ENCODE measurements at places on chromosomes 4 and X.

- DNase-seq, result no peak
These were observed 303.7 kb downstream of the ARHGAP24 start for GRCh38 chr4:85778632-85779131.

DNA sequence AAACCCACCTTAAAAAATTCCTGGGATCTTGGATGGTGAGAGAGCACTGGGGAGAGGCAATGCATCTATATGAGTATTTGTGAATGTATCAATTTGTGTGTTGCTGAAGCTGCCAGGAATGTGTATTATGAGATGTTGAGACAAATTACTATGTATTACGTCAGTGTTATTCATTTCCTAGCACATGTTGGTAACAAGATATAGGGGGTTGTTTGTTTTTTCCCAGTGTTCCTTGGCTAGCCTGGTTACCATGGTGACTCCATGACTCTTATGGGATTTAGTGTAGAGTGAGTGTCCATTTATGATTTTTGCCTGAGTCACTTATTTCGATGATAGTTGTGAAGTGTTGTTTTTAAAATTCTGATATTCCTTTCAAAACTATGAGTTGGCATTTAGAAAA lies 65.6 kb downstream of the RAB40A start:
- no peak for DNase-seq

- no peak for DNase-seq
These were observed 301.1 kb downstream of the FRMPD4 start for GRCh38 chrX:12439416-12439815.

DNA sequence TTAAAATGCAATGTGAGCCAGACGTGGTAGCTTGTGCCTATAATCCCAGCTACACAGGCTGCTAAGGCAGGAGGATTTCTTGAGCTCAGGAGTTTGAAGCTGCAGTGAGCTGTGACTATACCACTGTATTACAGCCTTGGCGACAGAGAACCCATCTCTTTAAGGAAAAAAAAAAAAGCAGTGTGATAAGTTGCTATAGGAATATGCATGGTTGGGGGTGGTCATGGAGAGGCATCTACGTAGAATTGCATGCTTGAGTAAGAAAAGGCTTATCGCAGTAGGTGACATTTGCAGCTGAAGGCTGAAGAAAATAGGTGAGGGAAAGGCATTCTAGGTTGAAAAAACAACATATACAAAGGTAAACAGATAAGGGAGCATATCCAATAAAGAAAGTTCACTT lies 4.1 kb downstream of the DIAPH2 start:
- DNase-seq, result no peak

DNA sequence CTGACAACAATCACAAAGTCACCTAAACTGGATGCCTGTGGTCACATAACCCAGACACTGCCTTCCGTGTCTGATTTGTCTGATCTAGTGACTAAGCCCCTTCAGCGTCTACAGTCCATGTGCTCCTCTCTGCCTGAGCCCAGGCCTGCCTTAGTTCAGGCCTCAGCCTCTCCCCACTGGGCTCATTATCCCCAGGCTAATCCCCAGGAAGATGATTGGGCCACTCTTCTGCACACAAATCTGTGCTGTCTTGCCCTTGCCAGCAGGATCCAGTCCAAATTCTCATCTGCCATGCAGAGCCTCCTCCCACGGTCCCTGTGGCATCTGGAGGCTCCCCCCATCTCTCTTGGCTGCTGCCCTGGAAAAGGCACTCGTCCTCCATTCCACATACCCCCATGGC lies 96.5 kb downstream of the SLC2A9 start:
- DNase-seq, result no peak

DNA sequence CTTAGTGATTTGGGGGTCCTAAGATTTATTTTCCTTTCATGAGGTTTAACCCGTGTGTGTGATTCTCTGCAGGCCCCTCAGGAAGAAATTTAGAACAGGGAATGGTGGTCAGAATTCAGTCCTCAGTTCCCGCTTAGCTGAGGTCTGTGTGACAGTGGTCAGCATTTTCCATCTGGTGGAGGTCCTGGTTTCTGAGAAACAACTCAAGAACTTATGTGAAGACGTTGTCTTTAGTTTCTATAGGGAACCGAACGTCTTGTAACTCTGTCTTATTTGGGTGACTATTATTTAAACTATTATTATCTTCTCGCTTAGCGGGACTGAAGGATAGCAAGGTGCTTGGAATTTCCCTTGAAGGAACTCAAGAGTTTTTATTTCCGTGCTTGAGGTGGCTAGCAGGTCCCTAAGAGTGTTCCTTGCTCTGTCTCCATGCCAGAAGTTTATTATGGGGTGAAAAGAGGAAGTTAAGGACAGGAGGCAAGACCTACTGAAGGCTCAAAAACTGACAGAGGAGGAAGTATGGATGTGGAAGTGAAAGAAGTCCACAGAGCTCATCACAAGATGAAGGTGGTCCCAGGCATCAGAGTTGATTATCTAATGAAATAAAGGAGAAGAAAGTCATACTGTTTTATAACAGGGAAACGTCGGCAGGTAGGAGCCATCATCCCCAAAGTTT lies 9.4 kb downstream of the MGST2 start:
- no peak for DNase-seq

DNA sequence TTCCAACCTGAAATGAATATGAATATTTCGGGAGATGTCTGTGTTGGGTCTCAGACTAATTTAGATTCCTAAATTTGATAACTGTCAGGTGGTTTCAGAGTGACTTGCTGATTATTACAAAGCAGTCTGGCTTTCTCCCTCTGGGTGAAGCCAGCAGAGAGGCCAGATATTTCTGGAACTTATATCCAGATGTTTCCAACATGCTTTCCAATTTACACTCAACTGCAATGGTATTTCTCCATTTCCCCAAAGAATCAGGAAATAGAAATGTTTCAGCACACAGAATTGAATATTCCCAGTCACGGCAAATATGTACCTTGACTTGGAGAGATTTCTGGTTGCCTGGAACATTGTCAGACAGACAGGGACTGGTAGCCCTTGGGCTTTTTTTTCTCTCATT lies 48.5 kb upstream of the EGFL6 start:
- DNase-seq, result no peak

DNA sequence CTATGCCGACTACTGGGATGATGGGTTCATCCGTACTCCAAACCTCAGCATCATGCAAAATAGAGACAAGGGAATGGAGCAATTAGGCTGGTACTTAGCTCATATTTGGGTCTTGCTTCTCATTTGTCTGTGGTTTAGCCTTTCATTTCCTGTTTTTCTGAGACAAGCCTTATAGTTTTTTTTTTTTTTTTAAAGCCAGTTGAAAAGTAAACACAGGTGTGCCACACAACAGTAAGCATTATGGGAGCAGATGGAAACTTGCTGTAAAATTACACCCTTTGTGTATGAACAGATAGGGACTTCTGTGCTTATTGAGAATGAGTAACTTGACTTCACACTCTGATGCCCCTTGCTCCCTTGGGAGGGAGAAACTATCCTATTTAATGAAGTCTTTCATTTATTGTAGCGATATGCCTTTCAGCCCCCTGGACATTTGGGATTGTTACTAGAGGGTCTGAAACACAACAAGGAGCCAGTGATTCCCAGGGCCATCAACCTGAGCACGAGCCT lies 13.7 kb downstream of the RASSF6 start:
- no peak for DNase-seq

DNA sequence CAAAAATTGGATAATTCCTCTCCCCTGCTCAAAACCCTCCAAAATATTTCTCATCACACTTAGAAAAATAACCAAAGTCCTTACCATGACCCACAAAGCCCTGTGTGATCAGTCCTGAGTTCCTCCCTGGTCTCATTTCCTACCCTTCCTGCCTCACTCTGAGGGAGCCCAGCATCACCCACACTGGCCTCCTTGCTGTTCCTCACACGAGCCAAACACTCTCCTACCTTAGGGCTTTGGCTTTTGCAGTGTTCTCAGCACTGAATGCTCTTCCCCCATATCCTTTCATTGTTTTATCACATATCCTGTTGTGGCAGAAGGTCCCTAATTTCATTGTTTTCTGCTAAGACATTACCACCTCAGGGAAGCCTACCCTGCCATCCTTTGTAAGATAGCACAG lies 12.2 kb downstream of the MGAT4D start:
- no peak for DNase-seq

DNA sequence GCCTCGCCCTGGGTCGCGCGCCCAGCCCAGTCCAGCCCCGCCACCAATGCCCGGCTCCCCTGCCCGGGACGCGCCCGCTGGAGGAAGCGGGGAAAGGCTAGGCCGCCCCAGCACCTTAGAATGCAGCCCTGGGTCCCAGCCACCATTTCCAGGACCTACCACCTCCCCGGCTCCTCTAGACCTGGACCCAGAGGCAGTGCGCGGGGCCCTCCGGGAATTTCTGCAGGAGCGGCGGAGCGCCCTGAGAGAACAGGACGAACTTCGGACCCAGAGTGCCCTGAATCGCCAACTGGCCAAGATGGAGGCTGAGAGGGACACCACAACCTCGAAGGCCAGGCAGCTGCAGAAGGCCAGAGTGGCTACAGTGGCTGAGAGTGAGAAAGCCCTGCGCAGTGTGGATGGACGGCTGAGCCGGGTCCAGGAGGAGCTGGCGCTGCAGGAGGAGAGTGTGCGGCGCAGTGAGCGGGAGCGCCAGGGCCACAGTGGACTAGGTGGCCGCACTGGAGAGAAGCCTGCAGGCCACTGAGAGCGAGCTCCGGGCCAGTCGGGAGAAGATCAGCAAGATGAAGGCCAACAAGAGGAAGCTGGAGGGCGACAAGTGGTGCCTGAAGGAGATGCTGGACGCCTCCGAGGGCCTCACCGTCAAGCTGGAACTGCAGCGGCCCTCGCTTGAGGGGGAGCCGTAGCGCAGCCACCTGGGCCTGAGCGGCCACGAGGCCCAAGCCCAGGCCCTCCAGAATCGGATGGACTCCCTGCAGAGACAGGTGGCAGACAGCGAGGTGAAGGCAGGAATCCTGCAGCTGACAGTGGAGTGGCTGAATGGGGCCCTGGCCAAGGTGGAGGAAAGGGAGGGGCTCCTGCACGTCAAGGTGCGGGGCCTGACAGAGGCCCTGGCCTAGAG lies 15.5 kb downstream of the SMIM10L2A start:
- DNase-seq, result no peak

GRCh38 chr4:80253510-80253909 lies 13.0 kb upstream of the FGF5 start:
- no peak for DNase-seq

DNA sequence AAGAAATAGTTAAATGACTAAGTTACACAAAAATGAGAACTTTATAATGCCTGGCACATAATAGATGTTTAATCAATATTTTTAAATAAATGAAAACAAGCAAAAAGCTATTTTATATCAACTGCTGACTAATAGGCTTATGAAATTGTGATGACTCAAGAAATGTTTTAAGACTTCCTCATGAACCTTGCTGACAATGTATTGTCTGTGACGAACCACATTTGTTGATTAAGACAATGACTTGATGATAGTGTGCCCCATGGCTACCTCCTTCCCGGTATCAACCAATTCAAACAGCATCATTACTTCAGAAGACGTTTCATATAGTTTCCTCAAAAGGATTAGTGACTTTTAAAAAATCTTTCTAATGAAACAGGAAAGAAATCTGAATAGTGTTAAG lies 7.9 kb downstream of the CXCL6 start:
- no peak for DNase-seq

- DNase-seq, result no peak
These were observed 458.0 kb upstream of the NWD2 start for GRCh38 chr4:36786519-36786918.

DNA sequence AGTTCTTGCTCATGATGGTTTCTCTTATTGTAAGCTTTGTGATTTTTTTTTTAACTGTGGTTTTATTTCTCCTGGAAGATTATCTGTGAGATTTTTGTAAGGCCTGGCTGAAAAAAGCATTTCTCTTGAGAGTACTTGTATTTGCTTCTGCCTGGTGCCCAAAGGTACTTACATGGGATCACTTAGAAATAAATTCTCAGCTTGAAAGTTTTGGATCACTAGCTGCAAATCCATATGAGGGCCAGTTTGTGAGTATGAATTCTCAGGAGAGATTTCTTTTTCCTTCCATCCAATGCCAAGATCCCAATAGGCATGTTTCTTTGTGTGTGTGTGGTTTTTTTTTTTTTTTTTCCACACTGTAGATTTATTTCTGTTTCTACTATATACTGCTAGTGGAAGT lies 1884.7 kb upstream of the PCDH7 start:
- DNase-seq, result no peak

DNA sequence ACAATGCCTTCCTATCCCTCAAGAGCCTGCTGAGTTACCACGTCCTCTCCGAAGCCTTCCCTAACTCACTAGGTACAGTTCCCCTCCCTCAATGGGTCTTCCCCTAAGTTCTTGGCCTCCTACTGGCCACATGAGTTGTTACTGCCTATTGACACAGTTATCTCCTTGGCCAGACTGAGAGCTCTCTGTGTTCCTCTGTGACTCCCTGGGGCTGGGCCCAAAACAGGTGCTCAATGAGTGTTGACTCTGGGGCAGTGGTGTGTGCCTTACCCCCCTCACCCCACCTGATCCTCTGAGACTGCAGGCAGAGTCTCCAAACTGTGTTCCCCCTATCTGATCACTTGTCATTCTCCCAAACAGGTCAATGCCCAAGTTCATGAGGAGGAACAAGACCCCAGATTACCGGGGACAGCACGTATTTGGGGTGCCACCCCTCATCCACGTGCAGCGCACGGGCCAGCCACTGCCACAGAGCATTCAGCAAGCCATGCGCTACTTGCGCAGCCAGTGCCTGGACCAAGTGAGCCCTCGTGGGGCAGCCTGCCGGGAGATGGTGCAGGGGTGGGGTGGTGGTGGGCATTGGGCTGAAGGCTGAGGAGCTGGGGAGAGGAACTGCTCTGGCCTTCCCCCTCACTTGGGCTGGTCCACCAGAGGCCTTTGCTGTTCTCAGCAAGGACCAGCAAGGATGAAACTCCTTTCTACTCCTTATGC lies 72.6 kb downstream of the STARD8 start:
- no peak for DNase-seq

DNA sequence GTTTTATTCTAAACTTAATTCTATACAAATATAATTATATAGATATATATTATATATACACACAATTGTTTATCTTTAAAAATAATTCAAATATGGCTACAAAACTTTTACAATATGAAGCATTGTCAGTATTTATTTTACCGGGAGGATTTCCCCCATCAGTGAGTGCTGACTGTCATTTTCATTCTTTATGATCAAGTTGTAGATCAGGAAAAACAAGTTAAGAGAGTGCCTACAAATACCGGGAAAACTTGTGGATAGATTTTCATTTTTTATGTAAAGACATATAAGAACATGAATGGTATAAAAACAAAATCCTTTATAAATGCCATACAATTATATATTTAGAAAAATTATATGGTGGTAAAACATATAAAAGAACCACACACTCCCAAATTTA lies 37.8 kb downstream of the CLCN3 start:
- DNase-seq, result no peak

- no peak for DNase-seq
These were observed 224.7 kb upstream of the PPP1R2C start for GRCh38 chrX:43002526-43003203.

GRCh38 chr4:8278009-8278395 lies 8.4 kb downstream of the HTRA3 start:
- no peak for DNase-seq

GRCh38 chr4:114886761-114887160 lies 226.7 kb downstream of the NDST4 start:
- DNase-seq, result no peak

GRCh38 chr4:95250544-95251137 lies 298.1 kb downstream of the UNC5C start:
- DNase-seq, result no peak

GRCh38 chr4:153514688-153515426 lies 48.7 kb downstream of the TMEM131L start:
- no peak for DNase-seq
